IPS-NIHi11 (cell line): ENCODE measurements at places on chromosomes 4 and X.
A peak's percentile ranks its signal among the peaks of the same experiment; 100 is the strongest.

DNA sequence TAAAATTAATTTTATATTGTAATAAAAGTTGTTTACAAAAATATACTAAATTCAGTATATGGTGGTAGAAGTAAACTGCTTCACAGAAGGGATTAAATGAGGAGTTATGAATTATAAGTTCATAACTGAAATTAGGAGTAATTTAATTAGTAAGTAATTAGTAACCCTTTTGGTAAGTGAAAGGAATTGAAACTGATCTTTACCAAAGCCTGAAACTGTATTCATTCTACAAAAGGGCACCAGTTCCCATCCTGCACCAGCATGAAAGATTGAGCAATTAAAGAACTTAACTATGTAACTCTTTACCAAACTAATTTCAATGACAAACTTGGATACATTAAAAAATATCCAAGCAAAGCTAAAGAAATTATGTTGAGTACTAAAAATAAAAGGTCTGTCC, 8.2 kb downstream of the MED14 start:
- DNase-seq: no peak

DNA sequence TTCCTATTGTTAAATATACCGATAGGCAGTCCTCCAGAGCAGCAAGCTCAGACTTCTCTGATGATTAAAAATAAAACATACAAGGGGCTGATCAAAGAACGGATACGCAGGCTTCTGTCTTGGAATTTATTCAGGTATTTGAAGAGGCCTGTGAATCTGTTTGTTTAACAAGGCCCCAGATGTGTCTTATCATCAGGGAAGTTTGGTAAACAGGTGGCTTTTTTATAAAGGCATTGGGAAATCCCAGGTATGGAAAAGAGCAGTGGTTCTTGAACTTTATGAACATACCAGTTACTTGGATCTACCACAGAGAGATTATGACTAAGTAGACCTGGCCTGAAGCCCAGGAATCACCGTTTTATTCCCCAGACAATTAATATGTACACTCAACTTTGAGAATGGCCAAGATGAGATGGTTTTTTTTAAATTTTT, 47.9 kb downstream of the SOWAHB start:
- no peak for DNase-seq

- no peak for DNase-seq
Measured at GRCh38 chr4:130110189-130110588, 1014.2 kb downstream of the C4orf33 start.

- peak; percentile 69 for DNase-seq
Measured at GRCh38 chr4:103429283-103429682, 231.1 kb upstream of the CENPE start.

DNA sequence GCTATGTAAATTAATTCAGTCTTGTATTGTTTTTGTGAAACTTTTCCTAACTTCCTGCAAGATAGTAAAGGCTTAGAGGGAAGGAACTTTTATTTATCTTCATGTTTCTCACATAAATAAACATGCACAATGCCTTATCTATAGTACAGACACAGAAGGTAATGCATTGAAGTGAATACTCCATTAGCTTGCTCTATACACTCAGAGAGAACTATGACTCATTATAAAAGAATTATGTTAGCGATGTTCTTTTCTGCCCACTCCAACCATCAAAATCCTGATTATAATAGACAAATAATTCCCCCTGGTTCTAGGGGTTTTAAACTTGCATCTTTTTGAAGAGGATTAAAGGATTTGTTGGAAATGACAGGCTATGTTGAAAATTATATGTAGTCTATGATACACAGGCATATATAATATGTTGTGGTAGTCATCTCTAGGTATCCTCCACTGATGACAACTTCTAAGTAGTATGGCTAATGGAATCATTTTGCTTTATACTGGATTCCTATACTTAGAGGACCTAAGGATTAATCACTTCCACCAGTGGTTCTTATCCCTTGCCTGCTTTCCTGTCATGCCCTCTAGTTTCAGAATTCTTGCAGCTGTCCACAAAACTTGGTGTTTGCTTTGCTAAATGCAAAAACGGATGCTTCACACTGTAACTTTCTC, 115.7 kb downstream of the NDST4 start:
- no peak for DNase-seq

DNA sequence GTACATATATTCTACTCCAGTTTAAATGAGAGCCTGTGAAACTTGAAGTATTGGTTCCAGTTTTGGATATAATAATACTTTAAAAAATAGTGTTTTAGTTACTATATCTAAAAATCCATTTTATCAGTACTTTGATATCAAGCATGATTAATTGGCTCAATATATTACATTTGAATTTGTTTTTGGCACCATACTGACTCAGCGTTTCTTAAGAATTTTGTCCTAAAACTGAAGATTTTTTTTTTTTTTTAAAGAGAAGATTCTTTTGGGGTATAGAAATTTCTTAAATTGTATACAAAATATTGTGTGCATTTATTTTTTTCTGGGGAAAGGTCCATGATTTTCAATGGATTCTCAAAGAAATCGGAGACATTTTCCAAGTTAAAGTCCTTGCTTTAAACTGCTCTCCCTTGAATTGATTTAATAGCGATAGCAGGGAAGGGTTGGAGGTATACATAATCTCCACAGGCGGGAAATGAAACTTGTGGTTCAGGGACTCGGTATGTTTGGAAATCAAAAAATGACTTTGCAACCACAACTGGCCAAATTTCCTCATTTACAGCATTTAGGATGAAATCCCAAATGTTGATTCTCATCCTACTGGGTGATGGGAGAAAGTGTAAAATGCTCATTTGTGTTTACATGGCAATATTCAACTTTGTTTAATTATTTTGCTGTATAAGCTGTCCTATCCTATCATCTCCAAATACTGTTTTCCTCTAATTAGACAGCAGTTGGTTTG, 62.3 kb downstream of the TMA16 start:
- no peak for DNase-seq

DNA sequence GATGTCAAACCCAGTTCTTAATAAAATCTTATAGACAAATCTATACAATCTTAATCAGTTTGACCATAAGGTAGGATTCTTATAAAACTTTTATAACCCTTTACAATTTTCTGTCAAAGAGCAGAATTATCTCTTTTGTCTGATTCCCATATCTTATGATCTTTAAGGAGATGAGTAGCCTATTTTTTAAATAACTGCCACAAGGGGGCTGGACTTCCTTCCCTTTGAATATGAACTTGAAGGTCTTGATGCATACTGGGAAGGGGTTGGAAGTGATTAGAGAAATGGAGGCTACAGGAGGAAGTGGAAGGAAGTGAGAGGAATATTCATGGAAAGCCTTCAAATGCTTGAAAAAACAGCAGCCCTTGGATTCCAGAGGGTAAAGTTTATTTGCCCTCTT, 111.1 kb downstream of the APOOL start:
- no peak for DNase-seq

DNA sequence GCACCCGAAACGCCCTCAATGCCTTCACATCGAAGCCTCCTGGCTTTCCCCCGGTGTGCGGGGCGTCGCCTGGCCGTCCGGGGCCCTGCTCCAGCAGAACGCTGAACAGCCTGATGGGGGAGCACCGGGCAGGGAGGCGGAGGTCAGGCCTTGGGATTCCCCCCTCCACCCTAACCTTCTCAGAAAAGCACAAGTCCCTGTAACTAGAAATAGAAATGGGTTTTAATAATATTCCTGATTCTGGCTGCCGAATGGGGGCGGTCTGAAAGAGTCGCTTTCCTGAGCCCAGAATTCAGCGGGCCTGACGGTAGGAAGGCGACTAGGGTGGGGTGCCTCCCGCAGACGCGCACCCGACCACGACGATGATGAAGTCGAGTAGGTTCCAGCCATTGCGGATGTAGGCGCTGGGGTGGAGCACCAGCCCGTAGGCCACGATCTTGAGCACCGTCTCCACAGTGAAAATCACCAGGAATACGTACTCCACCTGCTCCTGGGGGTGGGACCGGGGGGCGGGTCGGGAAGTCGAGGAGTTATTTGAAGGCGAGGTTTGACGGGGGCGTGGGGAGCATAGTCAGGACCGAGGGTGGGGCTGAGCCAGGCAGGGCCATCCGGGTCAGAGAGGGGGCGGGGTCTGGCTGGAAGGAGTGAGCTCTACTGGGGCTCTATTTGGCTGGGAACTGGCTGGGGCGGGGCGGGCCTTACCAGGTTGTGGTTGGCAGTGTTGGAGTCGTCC, 2.5 kb downstream of the CACNA1F start:
- DNase-seq: peak; percentile 82

GRCh38 chrX:52585892-52586291, 68.8 kb downstream of the SSX7 start:
- DNase-seq: no peak

- DNase-seq: peak; percentile 40
Measured at GRCh38 chrX:149881081-149881711, at the start of gene MAGEA8. TSS of gene MAGEA8 (plus strand) at chrX:149881183. CDS start at chrX:149884273, 3,090 bp downstream.
